K562 (cell line): ENCODE measurements at places on chromosomes 13 and 19. TPM values are rescaled to one million over a fixed set of nuclear protein-coding genes. Genes with fewer than 3 reads are reported as not detected.

The RGS9BP gene
- polyA plus RNA-seq, result 0.49 and 1.2 TPM in 2 replicates

The PLVAP gene
- 0.31 and 0.84 TPM in 2 replicates for polyA plus RNA-seq

The CNN1 gene
- 5.7 and 7.0 TPM in 2 replicates for polyA plus RNA-seq

The APC2 gene
- polyA plus RNA-seq, result 0.04 and 0.09 TPM in 2 replicates

The ZNF468 gene
- polyA plus RNA-seq, result 15.9 and 17.5 TPM in 2 replicates

The ZNF541 gene
- 0.03 and 0.04 TPM in 2 replicates for polyA plus RNA-seq

The TRIM28 gene
- polyA plus RNA-seq, result 490 and 541 TPM in 2 replicates

The KANK2 gene
- polyA plus RNA-seq, result 17.4 and 24.6 TPM in 2 replicates

The LIM2 gene
- polyA plus RNA-seq, result 0.27 and 0.28 TPM in 2 replicates

The LGI4 gene
- 0.21 and 1.1 TPM in 2 replicates for polyA plus RNA-seq

The PLPP2 gene
- polyA plus RNA-seq, result 2.0 and 2.2 TPM in 2 replicates

The ZNF738 gene
- polyA plus RNA-seq, result 15.0 and 19.7 TPM in 2 replicates

The ZNF530 gene
- polyA plus RNA-seq, result 2.2 and 4.1 TPM in 2 replicates

The CASP14 gene
- not detected in 2 replicates for polyA plus RNA-seq

The CEACAM6 gene
- polyA plus RNA-seq, result not detected in 2 replicates

The SLC39A3 gene
- 165 and 173 TPM in 2 replicates for polyA plus RNA-seq

The RASL11A gene
- polyA plus RNA-seq, result 1.2 and 1.3 TPM in 2 replicates

The CLIP3 gene
- 0.13 TPM in 1 of 2 replicates, not detected in the other for polyA plus RNA-seq

The IRGC gene
- not detected in 2 replicates for polyA plus RNA-seq
